Vagina (tissue), 2 donors: ENCODE measurements at places on chromosomes 7 and 10. TPM values are rescaled to one million over a fixed set of nuclear protein-coding genes. Genes with fewer than 3 reads are reported as not detected.

GRCh38 chr7:43362652-43363034 is 220.3 kb upstream of the STK17A start:
- H3K4me3 ChIP-seq = no peak overlapping the region
- no peak for DNase-seq
- no peak overlapping the region for H3K27ac ChIP-seq
- H3K36me3 ChIP-seq = no peaks in the 10 kb centered on the region
- H3K27me3 ChIP-seq = no peaks in the 10 kb centered on the region
- no peaks in the 10 kb centered on the region for H3K4me1 ChIP-seq

- no peak for DNase-seq
- no peaks in the 10 kb centered on the region for H3K4me1 ChIP-seq
- no peaks in the 10 kb centered on the region for H3K36me3 ChIP-seq
- H3K27ac ChIP-seq = no peak overlapping the region
- no peaks in the 10 kb centered on the region for H3K27me3 ChIP-seq
Measured at GRCh38 chr7:138606236-138606635, 94.9 kb downstream of the SVOPL start.

AKR1C8 gene
- not detected for total RNA-seq

SLC25A28 gene
- total RNA-seq = 31.2 TPM

GRCh38 chr10:47146572-47146971 is 153.4 kb upstream of the GDF10 start:
- H3K36me3 ChIP-seq = no peaks in the 10 kb centered on the region
- H3K27ac ChIP-seq = no peak overlapping the region
- no peak overlapping the region for H3K4me3 ChIP-seq

- no peak overlapping the region for H3K4me3 ChIP-seq
- no peak overlapping the region for H3K27ac ChIP-seq
- H3K4me1 ChIP-seq = no peaks in the 10 kb centered on the region
Measured at GRCh38 chr10:77827366-77827765, 99.2 kb downstream of the DLG5 start.

RELN gene
- total RNA-seq = 7.4 TPM

DNA sequence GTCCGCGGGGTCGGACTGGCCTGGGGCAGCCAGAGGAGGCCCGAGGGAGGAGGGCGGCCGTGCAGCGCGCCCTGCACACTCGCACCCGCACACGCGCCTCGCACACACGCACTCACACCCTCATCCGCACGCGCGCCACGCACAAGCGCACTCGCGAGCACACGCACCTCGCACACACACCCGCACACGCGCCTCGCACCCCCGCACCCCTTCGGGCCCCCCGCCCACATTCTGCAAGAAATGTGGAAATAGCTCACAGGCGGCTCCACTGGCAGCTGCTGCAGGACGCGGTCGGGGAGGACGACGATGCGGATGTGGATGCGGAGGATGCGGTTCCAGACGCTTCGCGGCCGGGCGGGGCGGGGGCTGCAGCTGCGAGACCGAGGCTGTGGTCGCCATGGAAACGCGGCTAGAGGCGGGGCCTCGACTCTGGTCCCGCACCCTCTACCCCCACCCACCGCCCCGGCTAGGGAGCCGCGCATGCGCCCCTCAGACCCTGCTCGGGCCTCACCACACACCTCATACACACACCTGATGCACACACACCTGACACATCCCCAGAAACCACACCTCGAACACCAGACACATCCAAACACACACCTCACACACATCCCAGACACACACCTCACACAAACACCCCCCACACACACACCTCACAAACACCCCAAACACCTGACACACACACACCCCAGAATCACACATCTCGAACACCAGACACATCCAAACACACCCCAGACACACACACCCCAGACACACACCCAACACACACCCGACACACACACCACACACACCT is at the start of gene CALY:
Gene CALY (minus strand): TSS at position 320 of the 793 bp plus-strand sequence. CDS start 7,907 bp downstream, outside the sequence.
- no peak within 1 kb of the TSS for H3K27ac ChIP-seq
- peaks cover 7% of the 10 kb centered on the region for H3K27me3 ChIP-seq
- DNase-seq = no peak

- H3K27me3 ChIP-seq = no peaks in the 10 kb centered on the region
- H3K4me1 ChIP-seq = no peaks in the 10 kb centered on the region
- no peaks in the 10 kb centered on the region for H3K36me3 ChIP-seq
- no peak overlapping the region for H3K4me3 ChIP-seq
- no peak for DNase-seq
Measured at GRCh38 chr10:13472359-13472758, 56.5 kb downstream of the BEND7 start.

- no peak overlapping the region for H3K4me3 ChIP-seq
- no peak overlapping the region for H3K27ac ChIP-seq
- no peaks in the 10 kb centered on the region for H3K27me3 ChIP-seq
Measured at GRCh38 chr10:119425881-119426170, 116.7 kb downstream of the RGS10 start.

DNA sequence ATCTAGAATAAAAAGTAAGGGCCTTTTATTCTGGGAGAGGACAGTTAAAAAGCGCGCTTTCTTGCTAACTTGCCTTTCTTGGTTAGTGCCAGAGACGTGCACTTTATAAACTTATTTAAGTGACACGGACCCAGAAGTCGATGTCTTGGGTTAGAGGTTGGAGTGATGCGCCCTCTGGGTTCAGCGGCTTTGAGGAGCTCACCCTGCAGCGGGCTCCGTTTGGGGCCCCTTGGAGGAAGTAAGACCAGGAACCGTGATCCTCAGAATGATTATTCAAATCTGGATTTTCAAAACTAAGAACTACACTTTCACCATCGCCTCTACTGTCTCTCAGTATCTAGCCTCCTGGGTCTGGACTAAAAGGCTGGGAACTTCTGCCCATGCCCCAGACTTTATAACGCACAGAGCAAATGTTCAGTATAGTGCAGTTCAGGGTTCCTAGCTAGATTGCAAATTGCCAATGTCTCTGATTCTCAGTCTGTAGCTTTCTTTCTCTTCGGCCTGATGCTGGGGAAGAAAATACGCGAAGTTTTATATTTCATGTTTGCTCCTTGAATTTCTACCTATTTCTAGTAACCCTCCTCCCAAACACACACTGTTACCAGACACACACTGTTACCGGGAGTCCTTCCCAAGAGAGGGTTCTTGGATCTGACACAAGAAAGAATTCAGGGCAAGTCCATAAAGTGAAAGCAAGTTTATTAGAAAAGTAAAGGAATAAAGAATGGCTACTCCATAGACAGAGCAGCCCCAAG is 18.6 kb upstream of the SMO start:
- DNase-seq = no peak
- H3K4me1 ChIP-seq = peaks cover 17% of the 10 kb centered on the region
- H3K4me3 ChIP-seq = peak overlapping the region; percentile 48
